ENCODE measurements at places on chromosomes 2 and 18. TPM values are rescaled to one million over a fixed set of nuclear protein-coding genes. Genes with fewer than 3 reads are reported as not detected.
A peak's percentile ranks its signal among the peaks of the same experiment; 100 is the strongest.

DNA sequence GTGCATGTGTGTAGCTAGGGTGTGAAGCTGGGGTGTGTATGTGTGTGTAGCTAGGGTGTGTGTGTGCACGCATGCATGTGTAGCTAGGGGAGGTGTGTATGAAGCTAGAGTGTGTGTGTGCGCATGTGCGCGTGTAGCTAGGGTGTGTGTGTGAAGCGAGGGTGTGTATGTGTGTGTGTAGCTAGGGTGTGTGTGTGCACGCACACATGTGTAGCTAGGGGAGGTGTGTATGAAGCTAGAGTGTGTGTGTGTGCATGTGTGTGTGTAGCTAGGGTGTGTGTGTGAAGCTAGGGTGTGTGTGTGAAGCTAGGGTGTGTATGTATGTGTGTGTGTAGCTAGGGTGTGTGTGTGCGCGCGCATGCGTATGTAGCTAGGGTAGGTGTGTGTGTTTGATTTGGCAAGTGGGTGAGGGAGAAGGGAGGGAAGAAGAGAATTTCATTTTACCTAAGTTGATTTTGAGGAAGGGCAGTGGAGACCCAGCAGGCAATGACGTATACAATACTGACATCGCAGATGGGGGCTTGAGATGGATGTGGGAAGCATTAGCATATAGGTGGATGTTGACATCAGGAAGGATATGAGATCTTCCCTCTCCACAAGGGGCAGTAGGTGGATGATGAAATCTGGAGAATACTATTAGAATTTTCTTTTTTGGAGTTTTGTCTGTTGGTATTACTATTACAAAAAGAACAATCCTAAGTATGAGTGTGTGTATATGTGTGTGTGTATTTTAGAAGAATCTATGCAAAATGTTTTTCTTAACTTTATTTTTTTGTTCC is 70.7 kb downstream of the PRELID3A start:
- H3K36me3 ChIP-seq = no peaks in the 10 kb centered on the region
- DNase-seq = no peak
- no peak overlapping the region for H3K4me3 ChIP-seq
- no peaks in the 10 kb centered on the region for H3K27me3 ChIP-seq
- H3K27ac ChIP-seq = no peak overlapping the region

DNA sequence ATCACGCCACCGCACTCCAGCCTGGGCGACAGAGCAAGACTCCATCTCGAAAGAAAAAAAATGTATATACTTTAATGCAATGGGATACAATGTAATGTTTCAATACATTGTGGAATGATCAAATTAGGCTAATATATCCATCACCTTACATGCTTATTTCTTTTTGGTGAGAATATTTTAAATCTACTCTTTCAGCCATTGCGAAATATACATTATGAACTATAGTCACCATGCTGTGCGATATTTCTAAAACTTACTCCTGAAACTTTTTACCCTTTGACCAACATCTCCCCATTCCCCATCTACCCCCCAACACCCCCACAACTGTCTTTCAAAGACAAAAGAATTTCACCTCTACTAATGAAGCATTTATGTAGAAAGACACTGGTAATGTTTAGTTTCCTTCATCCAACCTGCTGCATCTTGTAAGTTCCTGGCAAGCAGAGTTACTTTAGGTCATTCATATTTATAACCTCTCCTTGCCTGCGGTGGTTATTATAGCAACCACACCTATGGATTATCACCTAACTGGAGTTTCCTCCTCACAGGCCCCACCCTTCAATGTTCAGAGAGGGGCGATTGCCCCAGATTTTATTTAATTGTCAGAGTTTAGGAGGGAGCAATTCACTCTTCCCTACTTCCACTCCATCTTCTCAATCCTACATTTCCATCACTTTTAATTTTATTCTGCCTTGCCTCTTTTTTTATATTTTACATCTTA is 1.2 kb upstream of the ME2 start:
- H3K36me3 ChIP-seq = no peaks in the 10 kb centered on the region
- peak overlapping the region; percentile 97 for H3K27ac ChIP-seq
- no peaks in the 10 kb centered on the region for H3K4me1 ChIP-seq
- DNase-seq = no peak
- H3K4me3 ChIP-seq = no peak overlapping the region

TMEM17 gene
- 3.8 TPM for total RNA-seq

DNA sequence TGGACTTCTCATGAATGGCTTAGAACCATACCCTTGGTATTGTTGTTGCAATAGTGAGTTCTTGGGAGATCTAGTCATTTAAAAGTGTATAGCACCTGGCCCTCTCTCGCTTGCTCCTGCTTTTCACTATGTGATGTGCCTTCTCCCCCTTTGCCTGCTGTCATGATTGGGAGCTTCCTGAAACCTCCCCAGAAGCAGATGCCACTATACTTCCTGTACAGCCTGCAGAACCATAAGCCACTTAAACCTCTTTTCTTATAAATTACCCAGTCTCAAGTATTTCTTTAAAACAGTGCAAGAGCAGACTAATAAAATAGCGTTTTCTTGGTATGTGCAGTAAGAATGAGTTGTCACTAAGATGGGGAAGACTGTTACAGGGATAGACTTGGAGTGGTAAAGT is 31.6 kb downstream of the BAZ2B start:
- no peaks in the 10 kb centered on the region for H3K36me3 ChIP-seq
- no peak overlapping the region for H3K27ac ChIP-seq
- no peaks in the 10 kb centered on the region for H3K27me3 ChIP-seq
- no peak overlapping the region for H3K4me3 ChIP-seq

EML6 gene
- 5.6 TPM for total RNA-seq

NRBP1 gene
- 68.6 TPM for total RNA-seq

DNA sequence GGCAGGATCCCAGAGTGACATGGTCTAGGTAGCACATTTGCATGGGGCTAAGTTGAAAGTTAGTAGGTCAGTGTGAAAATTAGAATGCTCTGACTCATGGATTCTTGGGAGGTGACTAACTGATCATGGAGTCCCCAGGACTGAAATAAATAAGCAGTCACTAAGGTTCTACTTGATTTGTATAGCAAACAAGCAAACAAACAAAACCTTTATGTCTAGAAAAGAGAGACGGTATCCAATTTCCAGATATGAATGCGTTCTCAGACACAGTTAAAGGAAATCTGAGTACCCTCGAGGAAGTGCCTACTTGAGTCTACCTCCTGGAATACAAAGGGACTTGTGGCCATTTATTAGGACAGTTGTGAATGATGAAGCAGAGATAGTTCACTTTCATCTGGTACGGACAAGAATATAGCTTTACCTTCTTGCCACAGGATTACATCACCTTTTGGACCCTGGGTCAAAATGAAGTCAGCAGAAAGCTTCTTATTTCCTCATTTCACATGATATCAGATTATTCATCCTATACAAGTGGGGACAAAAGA is 54.3 kb upstream of the AGPS start:
- H3K4me1 ChIP-seq = no peaks in the 10 kb centered on the region
- H3K4me3 ChIP-seq = no peak overlapping the region
- H3K27me3 ChIP-seq = no peaks in the 10 kb centered on the region

IL36G gene
- not detected for total RNA-seq

DNA sequence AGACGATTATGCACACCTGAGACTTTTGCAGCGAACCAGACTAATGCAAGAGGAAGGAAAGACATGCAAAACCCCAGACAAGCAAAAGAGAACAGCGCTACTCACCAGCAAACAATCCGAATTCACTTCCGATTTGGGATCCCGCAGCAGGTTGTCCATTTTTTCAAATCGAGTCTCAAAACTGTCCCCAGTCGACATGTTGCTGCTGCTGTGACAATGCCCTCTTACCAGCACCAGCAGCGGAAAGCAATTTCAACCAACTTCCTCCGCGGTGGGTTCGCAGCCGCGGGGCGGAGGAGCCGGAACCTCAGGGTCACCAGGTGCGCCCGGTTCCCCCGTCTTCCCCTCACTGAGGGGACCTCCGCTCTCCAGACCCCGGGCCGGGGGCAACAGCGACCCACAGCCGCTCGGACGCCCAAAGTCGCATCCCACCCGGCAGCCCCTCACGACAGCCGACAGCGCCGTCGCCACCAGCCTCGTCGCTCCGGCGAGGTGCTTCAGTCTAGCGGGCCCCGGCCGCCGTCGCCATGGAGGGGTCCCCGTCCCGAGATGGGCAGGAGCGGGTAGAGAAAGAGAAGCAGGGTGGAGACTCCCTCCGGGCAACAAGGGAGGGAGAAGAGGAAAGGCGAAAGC is 784 bp downstream of the ROCK1 start:
- peak; percentile 41 for DNase-seq
- H3K27me3 ChIP-seq = no peaks in the 10 kb centered on the region
- peak overlapping the region; percentile 98 for H3K27ac ChIP-seq
- H3K36me3 ChIP-seq = no peaks in the 10 kb centered on the region

All from thyroid gland (tissue), 4 donors.